ENCODE measurements at places on chromosomes 11 and 22.

GRCh38 chr11:67289651-67290479 is 762 bp downstream of the ANKRD13D start:
- H3K27ac ChIP-seq, result peak overlapping the region; percentile 93
- peaks cover 14% of the 10 kb centered on the region for H3K36me3 ChIP-seq
- H3K4me3 ChIP-seq, result peak overlapping the region; percentile 88
- no peaks in the 10 kb centered on the region for H3K27me3 ChIP-seq

DNA sequence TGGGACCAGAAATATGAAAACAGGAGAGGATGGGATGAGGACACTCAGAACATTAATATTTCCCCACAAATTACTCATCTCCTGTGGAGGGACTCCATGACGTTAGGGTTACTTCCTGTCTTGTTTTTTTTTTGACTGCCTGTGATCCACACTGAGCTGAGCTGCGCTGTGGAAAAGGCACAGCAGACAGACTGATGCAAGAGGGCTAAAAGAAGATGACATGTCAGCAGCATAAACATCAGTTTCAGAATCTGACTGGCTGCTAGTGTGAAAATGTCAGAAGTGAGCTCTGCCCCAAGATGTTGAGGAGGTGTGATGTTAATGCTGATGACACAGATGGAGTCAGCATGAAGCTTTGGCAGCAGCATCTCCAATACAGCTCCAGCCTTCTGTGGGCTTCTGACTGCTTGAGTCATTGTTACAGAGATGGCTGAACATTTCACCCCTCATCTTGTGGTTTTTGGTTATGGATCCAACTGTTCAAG is 286.8 kb downstream of the BLID start:
- no peaks in the 10 kb centered on the region for H3K4me1 ChIP-seq

DNA sequence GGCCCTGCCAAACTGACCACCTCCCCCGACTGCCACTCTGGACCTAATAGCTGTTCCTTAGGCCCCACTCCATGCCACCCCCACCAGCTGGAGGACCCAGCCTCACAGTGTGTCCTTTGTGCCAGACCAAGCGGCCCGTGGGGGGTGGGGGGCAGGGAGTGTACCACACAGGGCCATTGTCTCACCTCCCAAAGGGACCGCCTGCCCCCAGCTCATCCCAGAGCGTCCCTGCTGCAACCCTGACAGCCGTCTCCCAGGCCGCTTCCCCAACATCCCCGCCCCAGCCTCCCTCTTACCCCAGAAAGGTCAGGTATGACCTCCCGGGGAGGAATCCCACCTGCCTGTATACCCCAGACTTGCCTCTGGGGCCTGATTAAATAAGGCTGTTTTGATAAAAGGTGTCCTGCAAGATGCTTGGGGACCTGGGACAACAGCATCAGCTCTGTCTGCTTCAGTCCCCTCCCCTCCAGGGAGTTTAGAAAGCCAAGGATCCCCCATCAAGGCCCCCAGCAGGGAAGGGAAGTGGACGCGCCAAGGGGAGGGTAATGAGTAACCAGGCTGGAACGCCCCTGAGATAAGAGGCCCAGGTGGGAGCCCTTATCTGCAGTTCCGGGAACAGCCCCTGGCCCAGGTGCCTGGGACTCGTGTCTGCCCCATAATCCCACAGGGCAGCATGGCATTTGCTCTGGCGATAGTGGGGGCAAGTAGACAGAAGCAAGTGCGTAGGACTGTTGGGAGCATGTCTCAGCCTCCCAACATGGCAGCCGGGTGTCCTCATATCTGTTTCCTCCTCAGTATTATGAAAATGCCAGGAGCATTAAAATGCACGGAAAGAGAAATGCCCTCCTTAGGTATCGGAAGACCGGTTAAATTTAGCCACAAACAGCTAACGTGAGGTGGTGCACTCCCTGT is 9.0 kb downstream of the CDC42EP1 start:
- peaks cover 7% of the 10 kb centered on the region for H3K36me3 ChIP-seq
- H3K27ac ChIP-seq, result peak overlapping the region; percentile 71
- DNase-seq, result no peak
- H3K27me3 ChIP-seq, result no peaks in the 10 kb centered on the region
- no peak overlapping the region for H3K4me3 ChIP-seq

DNA sequence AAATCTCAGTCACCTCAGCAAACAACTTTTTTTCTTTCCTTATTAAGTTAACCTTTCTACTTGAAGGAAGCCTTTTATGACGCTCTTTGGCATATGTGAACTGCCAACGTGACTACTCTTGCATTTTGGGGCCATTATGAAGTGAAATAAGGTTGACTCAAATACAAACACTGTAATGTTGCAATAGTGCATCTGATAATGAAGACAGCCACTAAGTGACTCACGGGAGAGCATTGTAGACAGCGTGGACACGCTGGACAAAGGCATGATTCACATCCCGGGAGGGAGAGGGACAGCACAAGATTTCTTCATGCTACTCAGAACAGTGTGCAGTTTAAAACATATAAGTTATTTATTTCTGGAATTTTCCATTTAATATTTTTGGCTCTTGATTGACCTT is 560.8 kb downstream of the ETS1 start:
- no peak overlapping the region for H3K27ac ChIP-seq
- no peak for DNase-seq
- no peaks in the 10 kb centered on the region for H3K36me3 ChIP-seq
- H3K27me3 ChIP-seq, result peaks cover 11% of the 10 kb centered on the region

- H3K27ac ChIP-seq, result no peak overlapping the region
- no peaks in the 10 kb centered on the region for H3K4me1 ChIP-seq
- no peak overlapping the region for H3K4me3 ChIP-seq
- peaks cover 8% of the 10 kb centered on the region for H3K27me3 ChIP-seq
- DNase-seq, result no peak
Measured at GRCh38 chr11:11814614-11815452, 26.9 kb upstream of the USP47 start.

DNA sequence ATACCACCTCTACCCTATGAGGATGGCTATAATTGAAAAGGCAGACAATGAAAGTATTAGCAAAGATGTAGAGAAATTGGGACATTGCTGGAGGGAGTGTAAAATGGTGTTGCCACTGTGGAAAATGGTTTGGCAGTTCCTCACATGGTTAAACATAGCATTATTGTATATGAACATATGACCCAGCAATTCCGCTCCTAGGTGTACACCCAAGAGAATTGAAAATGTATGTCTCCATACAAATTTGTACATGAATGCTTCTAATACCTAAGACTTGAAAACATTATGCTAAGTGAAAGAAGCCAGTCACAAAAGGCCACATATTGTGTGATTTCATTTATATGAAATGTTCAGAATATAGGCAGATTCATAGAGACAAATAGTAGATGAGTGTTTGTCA is 10.0 kb downstream of the SLCO2B1 start:
- H3K27me3 ChIP-seq, result peaks cover 6% of the 10 kb centered on the region
- H3K36me3 ChIP-seq, result no peaks in the 10 kb centered on the region
- H3K4me3 ChIP-seq, result no peak overlapping the region
- peaks cover 11% of the 10 kb centered on the region for H3K4me1 ChIP-seq
- no peak for DNase-seq

- H3K4me1 ChIP-seq, result no peaks in the 10 kb centered on the region
- DNase-seq, result peak; percentile 88
- no peaks in the 10 kb centered on the region for H3K36me3 ChIP-seq
- H3K27ac ChIP-seq, result no peak within 1 kb of the TSS
- peak within 1 kb of the TSS; percentile 58 for H3K4me3 ChIP-seq
Measured at GRCh38 chr11:64723117-64723906, at the start of gene NRXN2. TSS of gene NRXN2 (minus strand) at chr11:64723197. CDS start at chr11:64713699, 9,498 bp downstream.

DNA sequence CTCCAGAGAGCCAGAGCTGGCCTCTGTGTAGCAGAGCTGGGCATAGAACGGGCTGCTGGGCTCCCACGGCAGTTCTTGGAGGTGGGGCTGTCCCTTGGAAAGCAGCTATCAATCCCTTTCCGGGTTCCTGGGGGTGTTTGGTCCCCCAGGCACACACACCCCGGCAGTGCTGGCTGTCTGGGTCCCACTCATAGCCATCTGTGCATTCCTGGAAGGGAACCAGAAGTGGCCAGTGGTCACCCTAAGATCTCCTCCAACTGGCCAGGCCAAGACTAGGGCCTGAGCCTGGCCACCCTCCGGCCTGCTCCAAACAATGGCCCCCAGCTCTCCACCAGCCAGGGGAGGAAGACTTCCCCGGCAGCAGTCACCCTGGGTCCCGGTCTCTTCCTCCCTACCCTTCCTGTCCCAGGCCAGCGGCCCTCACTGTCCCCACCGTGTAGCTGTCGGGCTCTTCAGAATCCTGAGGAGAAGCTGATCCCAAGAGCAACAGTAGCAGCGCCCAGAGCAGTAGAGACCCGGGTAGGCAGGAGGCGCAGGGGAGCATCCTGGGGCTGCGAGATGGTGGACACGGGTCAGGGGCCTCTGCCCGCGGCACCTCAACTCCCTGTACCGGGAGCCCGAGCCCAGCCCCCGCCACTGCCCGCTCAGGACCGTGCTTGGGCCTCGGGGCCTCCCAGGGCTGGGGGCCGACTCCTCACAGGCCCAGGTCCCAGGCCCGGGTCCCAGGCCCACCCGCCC is 620 bp downstream of the EFEMP2 start:
- H3K4me3 ChIP-seq, result peak overlapping the region; percentile 84
- no peaks in the 10 kb centered on the region for H3K27me3 ChIP-seq
- peak overlapping the region; percentile 92 for H3K27ac ChIP-seq
- DNase-seq, result no peak
- peaks cover 13% of the 10 kb centered on the region for H3K36me3 ChIP-seq
- peaks cover 20% of the 10 kb centered on the region for H3K4me1 ChIP-seq

DNA sequence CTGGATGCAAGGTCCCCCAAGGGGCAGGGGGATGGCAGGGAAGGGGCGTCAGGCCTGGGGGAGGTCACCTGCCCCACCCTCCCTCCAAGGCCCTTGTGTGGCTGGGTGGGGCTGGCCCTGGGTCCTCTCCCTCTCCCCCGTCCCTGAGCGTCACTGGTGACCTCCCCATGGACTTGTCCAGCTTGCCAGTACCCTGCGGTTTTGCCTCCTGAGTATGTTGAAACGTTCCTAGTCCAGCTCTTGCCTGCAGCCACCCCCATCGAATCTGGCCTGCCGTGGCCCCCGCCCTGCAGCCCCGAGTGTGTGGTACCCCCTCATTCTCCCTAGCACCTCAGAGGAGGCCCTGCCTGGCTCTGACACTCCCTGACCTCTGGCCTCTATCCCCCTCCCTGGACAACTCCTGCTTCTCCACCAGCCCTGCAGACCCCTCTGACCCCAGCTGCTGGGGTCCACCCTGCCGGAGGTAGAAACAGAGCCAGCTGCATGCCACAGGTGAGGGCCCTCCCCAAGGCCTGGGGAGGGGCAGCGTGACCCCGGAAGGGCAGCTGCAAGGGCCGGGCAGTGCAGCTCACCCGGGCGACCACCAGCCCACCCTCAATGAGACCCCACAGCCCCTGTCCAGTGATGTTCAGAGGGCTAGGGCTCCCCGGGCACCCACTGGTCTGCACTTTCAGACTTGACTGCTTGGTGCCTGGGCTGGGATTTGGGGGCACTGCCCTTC is 4.1 kb upstream of the MUC6 start:
- H3K4me3 ChIP-seq, result no peak overlapping the region
- no peaks in the 10 kb centered on the region for H3K4me1 ChIP-seq
- H3K27me3 ChIP-seq, result peaks cover 3% of the 10 kb centered on the region
- H3K36me3 ChIP-seq, result no peaks in the 10 kb centered on the region
- DNase-seq, result no peak

DNA sequence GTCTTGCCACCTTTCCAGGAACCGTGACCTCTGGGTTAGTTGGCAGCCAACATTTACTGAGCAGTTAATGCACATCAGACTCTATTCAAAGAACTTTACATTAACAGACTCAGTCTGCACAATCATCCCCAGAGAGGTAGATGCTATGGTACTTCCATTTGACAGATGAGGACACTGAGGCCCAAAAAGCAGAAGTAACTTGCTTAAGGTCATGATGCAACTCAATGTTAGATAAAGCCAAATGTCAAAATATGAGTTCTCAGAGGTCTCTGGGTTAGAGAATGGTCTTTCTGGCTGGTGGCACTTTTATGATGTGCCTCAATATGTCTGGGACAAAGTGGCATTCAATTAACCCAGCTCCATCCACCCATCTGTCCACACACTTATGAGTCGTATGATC is 450.0 kb downstream of the MIAT start:
- H3K27me3 ChIP-seq, result no peaks in the 10 kb centered on the region
- H3K27ac ChIP-seq, result no peak overlapping the region
- no peak for DNase-seq
- H3K36me3 ChIP-seq, result no peaks in the 10 kb centered on the region
- H3K4me3 ChIP-seq, result no peak overlapping the region

GRCh38 chr11:2752923-2753322 is 53.1 kb upstream of the KCNQ1OT1 start:
- H3K4me3 ChIP-seq, result no peak overlapping the region
- no peak for DNase-seq
- H3K27ac ChIP-seq, result peak overlapping the region; percentile 64

DNA sequence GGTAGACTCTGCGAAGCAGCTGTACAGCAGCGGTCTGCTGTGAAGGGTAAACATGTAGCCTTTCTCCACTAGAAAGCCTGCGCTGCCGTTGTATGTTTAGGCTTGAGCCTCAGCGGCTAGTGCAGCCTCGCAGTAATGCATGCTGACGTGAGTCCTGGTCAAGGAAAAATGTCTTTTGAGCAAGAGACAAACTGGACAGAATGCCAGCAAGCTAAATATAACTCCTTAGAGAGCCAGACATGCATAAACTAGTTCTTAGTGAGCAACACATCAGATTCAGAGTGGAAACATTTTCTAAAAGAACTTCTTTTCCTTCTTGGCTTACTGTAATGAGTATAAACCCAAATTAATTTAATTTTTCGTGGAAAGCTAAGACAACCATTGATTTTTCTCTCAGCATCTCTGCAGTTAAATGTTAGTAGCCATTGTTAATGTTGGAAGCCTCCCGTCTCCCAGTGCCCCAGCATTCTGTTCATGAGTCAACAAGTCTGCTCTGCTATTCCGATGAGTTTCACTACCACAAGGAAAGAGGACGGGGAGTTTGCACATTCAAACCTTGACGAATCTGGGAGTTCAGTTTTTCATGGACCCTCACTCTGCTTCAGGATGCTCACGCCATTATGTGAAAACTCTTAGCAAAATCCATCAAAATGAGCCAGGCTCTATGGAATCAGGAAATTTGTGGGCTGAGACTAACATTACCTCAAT is 51.4 kb downstream of the JAM3 start:
- H3K4me3 ChIP-seq, result no peak overlapping the region
- H3K27ac ChIP-seq, result peak overlapping the region; percentile 7
- H3K36me3 ChIP-seq, result peaks cover 3% of the 10 kb centered on the region
- peaks cover 17% of the 10 kb centered on the region for H3K4me1 ChIP-seq
- peaks cover 22% of the 10 kb centered on the region for H3K27me3 ChIP-seq

GRCh38 chr22:49567899-49568750 is 259.5 kb downstream of the BRD1 start:
- no peaks in the 10 kb centered on the region for H3K36me3 ChIP-seq
- no peaks in the 10 kb centered on the region for H3K4me1 ChIP-seq
- peaks cover 3% of the 10 kb centered on the region for H3K27me3 ChIP-seq
- no peak overlapping the region for H3K27ac ChIP-seq

GRCh38 chr11:124644426-124645280 is 22.0 kb downstream of the TBRG1 start:
- H3K4me3 ChIP-seq, result no peak overlapping the region
- peak; percentile 56 for DNase-seq
- H3K4me1 ChIP-seq, result peaks cover 5% of the 10 kb centered on the region
- H3K27me3 ChIP-seq, result no peaks in the 10 kb centered on the region
- H3K36me3 ChIP-seq, result no peaks in the 10 kb centered on the region

DNA sequence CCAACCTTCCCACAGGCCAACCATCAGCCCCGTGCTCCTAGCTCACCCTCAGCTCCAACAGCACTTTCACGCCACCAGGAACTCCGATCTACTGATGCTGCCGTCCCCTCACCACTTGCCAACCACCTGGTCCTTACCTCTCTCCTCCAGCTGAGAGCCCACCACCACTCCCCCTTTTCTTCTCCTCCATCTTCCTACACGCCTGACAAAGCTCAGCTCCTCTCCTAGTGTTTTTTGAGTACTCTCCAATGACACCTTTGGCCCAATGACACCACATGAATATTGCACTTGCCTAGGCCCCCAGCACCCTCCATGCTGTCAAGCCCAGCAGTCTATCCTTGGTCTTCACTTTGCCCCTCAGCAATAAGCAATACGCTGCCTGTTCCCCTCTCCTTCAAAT is 30.7 kb downstream of the HIRA start:
- H3K4me1 ChIP-seq, result no peaks in the 10 kb centered on the region
- no peak overlapping the region for H3K27ac ChIP-seq
